OCI-LY7 (cell line): ENCODE measurements at places on chromosomes 12 and 14. TPM values are rescaled to one million over a fixed set of nuclear protein-coding genes. Genes with fewer than 3 reads are reported as not detected.

Gene SSPN
- total RNA-seq, result not detected in 2 replicates

Gene DEPDC4
- 3.4 and 4.1 TPM in 2 replicates for total RNA-seq

Gene GALNT6
- total RNA-seq, result 4.8 and 5.5 TPM in 2 replicates

Gene FUT8
- total RNA-seq, result 157 and 174 TPM in 2 replicates

Gene TOMM20L
- not detected in 2 replicates for total RNA-seq

Gene PTPRO
- total RNA-seq, result 0.23 TPM in 1 of 2 replicates, not detected in the other

Gene MFAP5
- not detected in 2 replicates for total RNA-seq

DNA sequence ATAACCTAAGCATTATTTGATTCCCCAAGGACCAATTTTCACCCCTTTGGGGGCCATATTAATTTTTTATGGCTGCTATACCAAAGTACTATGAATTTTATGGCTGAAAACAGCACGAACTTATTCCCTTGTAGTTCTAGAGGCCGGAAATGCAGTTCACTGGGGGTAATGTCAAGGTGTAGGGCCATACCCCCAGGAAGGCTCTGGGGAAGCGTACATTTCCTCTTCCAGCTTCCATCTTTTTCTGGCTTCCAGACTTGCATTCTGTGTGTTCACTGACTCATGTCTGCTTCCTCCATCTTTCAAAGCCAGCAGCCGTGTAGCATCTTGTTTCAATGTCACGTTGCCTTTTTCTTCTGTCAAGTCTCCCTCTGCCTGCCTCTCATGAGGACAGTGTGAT is 133.5 kb downstream of the BICD1 start:
- DNase-seq, result no peak

DNA sequence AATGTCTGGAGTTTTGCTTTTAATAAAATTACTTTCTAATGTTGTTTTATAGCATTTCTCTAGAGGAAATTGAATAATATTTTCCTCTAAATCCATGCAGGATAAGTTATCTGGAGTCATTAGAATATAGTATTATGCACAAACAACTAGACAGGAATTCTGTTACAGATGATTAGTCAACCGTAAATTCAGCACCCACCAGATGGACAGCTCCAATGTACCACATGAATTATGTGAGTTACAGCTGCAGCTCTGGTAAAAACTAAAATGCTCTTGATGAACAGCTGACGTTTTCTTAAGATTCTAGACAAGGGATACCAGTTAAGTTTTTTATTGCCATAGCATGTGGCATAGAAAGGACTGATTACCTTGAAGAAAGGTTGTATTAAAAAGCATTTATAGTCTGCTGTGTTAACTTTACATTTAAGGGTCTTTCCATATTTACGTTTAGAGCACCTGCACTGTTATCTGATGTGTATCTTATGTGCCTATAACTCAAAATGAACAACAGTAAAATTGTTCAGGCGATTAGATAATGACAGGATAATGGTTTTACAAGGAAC is 321.4 kb upstream of the LRFN5 start:
- peak; percentile 12 for DNase-seq

DNA sequence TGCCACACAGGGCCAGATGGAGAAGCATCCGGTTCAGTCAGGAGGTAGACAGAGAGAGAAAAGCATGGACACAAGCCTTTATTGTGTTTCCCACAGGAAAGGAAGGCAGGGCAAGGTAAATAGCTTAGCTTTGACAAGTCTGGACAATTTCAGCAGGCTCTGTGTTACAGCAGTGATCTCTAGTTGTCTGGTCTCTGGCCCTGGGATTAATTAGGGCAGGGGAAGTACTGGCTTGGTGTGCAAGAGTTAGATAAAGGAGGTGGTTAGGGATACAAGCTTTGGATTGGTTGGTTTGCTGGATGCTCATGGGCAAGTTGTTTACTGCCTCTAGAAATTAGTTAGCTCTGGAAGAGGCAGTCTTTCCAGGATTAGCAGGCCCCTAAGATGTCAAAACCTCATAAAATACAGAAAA is 15.1 kb upstream of the NGDN start:
- no peak for DNase-seq

- peak; percentile 76 for DNase-seq
Measured at GRCh38 chr14:68794130-68794850, 1.4 kb upstream of the ZFP36L1 start.

GRCh38 chr12:89863493-89863938 is 154.9 kb upstream of the ATP2B1 start:
- DNase-seq, result peak; percentile 68

DNA sequence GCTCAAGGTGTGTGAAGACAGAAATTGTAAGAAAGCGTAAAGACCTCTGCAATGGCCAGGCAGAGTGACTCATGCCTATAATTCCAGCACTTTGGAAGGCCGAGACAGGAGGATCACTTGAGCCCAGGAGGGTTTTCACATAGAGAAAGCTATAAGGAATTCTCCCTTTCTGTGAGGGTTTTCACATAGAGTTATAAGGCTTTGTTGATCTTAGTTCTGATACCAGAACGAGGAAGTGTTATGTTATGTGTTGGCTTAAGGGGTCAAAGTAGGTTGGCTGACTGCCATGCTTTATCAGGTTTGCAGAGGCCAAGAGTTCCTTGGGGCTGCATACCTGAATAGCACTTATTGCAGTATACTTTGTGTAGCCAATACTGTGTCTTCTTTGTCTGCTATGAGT is 139.1 kb downstream of the ERC1 start:
- no peak for DNase-seq

DNA sequence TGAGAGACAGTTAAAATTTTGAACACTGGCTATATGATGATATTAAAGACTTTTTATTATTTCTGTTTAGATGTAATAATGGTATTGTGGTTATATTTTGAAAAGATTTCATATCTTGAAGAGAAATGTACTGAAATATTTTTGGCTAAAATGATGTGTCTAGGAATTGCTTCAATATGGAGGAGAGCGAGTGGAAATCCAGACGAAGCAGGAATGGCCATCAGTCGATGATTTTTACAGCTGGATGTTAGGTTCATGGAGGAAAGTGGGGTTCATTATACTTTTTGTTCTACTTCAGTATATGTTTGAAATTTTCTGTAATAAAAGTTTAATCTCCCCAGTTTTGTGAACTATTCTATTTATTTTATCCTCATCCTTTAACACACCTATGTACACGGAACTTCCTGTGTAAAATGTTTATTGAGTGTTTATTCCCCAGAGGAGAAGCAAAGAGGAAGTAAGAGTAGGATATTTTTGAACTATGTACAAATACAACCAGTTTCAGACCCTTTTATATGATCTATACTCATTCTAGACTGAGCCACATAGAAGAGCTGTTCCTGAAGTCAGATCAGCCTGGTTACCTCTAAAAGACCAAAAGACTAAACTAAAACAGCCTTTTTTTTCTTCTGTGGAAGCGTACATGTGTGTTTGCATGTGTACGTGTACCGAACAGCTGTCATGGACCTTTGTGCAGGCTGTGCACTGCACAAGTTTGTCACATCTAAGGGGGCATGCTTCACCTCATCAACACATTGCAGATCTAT is 211.0 kb upstream of the NUDT4 start:
- peak; percentile 81 for DNase-seq

DNA sequence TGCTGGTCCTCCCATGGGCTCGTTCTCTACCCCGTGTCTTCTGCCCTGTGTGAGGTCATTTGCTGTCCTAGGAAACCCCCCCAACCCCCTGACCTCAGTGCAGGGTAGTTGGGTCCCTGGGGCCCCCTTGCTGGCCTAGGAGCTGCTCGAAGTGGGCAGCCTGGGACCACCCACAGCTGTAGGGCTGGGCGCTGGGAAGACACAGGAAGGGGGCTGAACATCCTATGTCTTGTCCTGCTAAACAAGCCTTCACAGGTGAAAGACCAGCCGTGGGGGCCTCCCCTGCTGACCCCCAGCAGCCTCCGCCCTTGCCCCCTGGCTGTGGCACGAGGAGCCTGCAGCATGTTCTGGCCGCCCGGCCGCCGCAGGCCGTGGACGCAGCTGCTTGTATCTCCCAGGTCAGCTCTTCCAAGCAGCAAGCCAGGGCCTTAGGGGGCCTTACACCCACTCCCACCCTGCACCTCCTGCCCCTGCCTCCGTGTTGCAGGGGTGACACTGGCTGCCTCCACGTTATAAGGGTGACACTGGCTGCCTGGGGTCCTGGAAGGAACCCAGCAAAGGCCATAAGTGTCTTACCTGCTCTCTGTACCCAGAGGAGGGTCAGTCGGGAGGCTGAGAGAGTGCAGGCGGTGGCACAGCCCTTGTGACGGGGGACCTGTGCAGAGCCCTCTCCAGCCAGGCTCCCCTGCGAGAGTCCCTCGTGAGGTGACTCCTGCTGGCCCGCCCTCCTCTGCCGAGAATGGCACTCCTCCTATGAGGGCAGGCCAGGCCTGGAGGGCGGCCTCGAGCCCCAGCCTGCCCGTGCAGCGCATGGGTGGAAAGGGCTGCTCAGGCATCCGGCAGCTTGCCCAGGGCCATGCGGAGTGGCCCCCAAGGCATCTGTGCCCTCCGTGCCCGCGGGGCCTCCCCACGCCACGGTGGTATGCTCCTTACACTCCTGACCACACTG is 11.5 kb upstream of the TEX22 start:
- no peak for DNase-seq

DNA sequence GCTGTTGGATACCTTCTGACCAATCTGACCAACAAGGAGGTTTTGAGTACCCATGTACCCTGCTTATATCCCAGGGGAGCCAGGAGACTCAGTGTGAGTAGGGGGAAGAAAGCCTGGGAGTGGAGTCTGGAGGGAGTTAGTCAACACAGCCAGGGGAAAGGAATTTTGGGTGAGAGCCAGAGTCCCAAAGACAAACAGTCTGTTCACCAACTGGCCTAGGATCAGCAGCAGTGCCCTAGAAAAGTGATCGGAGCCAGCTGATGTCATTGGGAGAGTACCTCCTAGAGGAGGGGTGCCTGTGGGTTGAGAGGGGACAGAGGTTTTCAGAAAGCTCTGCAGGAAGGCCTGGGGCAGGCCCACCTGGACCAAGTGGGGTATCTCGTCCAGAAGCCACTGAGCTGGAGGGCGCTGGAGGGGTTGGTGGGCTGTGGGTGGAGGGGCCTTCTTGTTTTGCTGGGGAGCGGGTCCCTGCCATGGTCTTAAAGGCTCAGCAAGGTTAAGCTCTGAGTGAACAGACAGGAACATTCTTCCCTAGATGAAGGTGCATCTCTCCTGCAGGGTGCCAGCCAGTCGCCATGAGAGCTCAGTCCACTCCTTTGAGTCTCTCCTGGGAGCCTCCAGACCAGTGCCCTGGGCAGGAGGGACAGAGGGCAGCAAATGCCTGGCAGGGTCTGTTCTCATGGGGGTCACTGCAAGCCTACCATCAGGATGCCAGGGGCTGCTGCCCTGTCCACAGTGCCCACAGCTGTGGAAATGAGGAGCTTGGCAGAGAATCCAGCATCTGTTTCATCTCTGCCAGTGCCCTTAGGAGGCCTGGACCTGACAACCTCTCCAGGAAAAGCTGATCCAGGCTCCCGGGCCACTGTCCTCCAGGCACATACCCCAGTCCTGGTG is 63.6 kb downstream of the CHGA start:
- no peak for DNase-seq

DNA sequence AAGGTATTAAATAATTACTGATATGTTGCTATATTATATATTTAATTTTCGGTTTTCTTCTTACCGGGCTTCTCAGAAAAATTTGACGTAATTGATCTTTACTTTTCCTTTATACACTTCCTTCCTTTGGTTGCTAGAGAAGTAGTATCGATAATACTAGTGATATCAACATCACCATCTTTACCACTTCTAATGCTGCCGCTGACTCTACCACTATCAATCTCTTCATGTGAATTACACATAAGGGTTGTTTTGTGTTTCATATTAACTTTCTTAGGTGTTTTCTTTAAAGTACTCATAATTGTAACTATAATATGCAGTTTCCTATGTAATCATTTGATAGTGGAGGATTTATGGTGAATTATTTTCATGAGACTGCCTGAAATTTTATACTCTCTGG is 30.9 kb upstream of the KLRF1 start:
- no peak for DNase-seq

GRCh38 chr12:5429741-5430557 is 2.0 kb upstream of the NTF3 start:
- DNase-seq, result peak; percentile 49

DNA sequence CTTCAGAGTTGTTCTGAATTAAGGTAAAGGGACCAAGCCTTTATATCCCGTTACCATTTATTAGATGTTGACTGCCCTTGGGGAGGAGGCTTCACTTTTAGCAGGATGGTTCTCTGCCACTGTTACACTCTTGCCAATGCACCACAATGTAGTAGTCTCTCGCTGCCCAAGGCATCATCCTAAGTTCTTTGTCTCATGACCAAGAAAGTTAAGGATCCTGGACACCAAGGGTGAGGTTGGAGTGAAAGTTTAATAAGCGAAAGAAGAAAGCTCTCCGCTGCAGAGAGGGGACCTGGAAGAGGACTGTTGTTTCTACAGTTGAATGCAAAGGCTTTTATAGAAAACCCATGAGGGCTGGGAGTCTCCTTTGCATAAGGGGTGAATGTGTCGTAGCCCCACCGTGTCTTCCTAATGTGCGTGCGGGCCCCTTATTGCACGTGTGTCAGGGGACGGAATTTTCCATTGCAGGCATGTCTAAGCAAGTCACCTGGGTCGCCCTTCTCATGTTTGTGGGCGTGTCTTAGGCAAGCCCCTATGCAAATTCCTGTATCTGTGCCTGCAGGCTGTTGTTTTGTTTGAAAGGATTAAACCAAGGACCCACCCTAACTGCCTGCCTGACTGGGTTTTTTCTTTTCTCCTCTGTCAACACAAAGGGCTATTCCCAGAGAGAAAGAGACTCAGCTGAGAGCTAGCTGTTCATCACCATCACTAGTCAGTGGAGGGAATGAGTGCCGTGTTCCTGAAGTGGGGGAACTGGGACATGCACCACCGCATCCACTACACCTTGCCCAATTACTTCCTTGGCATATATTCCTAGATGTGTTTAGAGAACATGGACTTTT is 17.6 kb upstream of the RNASE1 start:
- DNase-seq, result peak; percentile 20

DNA sequence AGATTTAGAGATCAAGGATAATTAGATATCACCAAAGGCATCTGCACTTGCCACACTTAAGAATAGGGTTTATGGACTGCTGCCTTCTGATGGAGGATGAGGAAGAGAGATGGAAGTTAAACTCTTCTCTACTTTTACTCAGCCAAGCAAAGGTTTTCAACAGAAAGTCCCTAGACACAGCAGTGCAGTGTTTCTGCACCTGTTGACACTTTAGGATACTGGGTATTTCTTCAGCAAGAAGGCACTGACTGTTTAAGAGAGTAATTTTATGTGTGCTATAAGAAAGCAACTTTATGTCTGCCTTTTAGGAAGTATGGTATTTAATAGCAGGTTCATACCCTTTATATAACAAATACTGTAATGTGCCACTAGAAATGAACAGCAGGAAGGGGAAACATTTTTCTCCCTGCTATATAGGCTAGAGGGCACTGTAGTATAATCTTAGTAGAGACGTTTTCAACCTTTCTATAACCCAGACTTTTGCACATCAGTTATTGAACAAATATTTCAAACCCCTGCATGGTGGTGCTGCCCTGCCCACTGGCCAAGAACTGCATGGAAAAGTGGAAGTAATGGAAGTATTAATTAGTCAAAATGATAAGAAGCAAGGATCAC is 225.0 kb upstream of the GRIP1 start:
- DNase-seq, result peak; percentile 21

- DNase-seq, result no peak
Measured at GRCh38 chr12:21073129-21073528, 57.9 kb upstream of the SLCO1B1 start.

- DNase-seq, result no peak
Measured at GRCh38 chr12:5206401-5207175, 162.9 kb downstream of the KCNA5 start.
